Hindlimb muscle (tissue), 1 donor: ENCODE measurements at places on chromosomes 13 and 19. TPM values are rescaled to one million over a fixed set of nuclear protein-coding genes. Genes with fewer than 3 reads are reported as not detected.
A peak's percentile ranks its signal among the peaks of the same experiment; 100 is the strongest.

NDUFA7 gene
- 33.7 TPM for polyA plus RNA-seq

CYP4F2 gene
- polyA plus RNA-seq: not detected

DNA sequence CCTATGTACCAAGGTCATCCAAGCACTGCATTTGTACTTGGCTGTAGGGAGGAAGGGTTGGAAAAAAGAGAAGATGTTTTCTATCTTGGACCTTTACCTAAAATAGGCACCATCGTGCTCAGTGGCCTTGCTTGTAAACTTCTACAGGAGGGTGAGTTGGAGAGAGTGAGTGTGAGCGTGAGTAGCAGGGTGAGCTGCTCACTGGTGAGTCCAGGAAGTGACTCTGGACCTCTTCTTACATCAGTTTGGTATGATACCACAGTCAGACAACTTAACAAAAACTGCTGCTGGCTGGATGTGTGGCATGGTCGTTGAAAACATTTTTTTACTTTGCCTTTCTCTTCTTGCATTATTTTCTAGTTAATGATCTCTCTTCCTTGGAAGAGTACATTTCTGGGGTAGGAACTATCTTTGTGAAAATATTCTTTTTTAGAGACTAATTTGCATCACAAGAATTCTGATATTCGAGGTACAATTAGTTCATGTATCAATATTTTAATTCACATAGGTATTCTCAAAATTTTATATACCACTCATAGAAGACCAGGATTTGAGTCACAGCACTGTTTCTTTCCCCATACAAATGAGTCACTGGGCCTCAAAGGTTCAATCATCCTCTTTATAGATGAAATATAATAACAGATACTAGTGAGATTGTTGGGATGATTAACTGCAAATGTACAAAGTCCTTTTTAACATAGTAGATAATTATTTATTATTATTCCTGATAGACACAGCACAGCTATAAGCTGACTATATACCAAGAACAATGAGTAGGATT, 651 bp downstream of the SERPINE3 start:
- no peak for DNase-seq

- no peak for DNase-seq
Measured at GRCh38 chr19:47417746-47418691, 1.3 kb downstream of the MEIS3 start.

- no peak for DNase-seq
Measured at GRCh38 chr13:76636829-76637228, 249.4 kb downstream of the KCTD12 start.

DNA sequence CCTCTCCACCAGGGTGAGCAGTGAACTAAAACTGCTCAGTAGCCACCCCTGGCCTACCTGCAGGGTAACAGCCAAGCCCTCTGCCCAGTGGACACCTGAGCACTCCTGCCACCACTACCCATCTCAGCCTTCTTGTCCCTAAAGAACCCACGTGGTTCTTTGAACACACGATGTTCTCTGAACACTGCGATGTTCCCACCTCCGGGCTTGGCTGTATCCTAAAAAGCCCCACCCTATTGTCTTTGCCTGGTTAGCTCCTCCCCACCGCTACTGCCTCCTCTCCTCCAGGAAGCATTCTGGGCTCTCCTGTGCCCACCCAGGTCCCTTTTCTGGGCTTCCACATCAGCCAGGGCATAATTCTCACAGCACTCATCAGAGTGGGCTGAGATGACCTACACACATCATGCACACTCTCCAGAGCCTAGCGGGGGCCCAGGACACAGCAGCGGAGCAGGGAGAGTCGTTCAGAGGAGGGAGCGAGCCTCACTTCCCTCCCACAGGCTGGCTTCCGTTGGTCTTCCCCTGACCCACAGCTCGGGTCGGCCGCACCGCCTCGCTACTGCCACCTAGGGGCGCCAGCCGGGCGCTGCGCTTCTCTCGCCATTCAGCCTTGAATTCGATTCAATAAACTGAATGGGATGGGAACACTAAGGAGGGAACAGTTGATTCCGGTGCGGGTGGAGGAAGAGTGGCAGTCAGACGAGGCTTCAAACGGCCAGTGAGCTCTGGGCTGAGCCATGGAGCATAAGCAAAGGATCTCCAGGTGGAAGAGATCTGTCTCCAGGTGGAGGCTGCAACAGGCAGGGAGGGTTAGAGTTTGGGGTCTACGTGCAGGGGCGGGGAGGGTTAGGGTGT, 3.2 kb downstream of the ELAVL1 start:
- DNase-seq: peak; percentile 71
